ENCODE measurements at places on chromosomes 5 and 9.

DNA sequence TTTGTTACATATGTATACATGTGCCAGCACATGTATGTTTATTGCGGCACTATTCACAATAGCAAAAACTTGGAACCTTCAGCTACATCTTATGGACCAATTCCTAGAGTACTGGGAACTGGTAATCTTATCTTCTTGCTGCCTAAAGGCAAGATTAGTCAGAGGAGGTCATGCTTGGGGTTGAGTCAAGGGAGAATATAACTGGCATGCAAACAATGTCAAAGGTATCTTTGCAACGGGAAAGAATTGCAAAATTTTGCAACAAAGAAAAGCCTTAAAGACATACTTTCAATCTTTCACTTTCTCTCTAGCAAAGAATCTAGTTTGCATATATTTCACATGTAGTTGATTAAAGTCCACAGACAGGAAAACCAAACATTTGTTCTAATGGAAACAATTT, 145.2 kb downstream of the EDIL3 start:
- no peak for DNase-seq

- DNase-seq: no peak
Observed at GRCh38 chr5:181197326-181197951, 7.6 kb downstream of the TRIM7 start.

GRCh38 chr5:124741711-124742496, 4.5 kb downstream of the ZNF608 start:
- no peak for DNase-seq

GRCh38 chr5:152701305-152701949, 296.3 kb upstream of the NMUR2 start:
- no peak for DNase-seq

DNA sequence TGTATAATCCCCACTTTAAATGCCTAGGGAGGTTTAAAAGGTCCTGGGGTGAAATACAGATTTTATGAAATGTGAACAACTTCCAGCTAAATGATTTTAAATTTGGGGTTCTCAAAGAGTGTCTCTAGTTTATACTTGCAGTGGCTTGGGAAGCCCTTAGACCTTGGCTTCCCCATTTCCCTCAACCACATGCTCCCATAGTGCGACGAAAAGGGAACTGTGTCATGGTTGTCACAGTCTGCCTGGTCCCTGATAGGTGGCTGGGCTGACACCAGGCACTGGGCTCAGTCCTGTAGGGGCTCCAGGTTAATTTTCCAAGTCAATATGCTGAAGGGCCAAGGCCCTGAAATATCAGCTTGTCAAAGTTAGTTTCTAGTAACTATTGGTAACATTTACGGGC, 10.4 kb upstream of the CXCL14 start:
- no peak for DNase-seq

- DNase-seq: no peak
Observed at GRCh38 chr9:121609822-121610637, 41.4 kb upstream of the DAB2IP start.

DNA sequence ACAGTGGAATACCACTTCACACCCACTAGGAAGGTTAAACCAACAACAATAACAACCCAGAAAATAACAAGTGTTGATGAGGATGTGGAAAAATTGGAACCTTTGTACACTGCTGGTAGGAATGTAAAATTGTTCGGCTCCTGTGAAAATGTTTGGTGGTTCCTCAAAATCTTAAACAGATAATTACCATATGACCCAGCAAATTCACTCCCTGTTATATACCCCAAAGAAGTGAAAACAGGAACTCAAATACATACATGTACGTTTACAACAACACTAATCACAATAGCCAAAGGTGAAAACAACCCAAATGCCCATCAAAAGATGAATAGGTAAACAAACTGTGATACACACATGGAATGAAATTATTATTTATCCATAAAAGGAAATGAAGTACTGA, 178.5 kb upstream of the PHYKPL start:
- DNase-seq: no peak
